CD14-positive monocyte (primary cell): ENCODE measurements at places on chromosomes 16 and 17.

DNA sequence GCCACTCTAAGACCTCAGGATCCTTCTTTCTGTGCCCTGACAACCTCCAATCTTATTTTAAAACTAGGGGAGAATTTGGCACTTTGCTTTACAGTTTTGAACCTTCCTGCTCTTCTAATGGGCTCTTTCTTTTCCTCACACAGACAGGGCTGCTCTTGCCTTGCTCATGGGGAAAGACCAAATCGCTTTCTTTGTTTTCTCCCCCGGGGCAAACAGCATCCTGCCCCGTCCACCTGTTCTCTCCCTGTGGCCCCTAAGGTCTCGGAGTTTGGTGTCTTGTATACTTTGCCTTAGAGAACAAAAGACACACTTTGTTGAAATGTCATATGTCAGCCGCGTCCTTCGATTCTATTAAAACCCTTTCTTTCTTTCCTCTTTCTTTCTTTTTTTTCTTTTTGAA is 306.7 kb upstream of the SALL1 start:
- DNase-seq: no peak

GRCh38 chr16:27316038-27316680 is 2.4 kb downstream of the IL4R start:
- DNase-seq: no peak

DNA sequence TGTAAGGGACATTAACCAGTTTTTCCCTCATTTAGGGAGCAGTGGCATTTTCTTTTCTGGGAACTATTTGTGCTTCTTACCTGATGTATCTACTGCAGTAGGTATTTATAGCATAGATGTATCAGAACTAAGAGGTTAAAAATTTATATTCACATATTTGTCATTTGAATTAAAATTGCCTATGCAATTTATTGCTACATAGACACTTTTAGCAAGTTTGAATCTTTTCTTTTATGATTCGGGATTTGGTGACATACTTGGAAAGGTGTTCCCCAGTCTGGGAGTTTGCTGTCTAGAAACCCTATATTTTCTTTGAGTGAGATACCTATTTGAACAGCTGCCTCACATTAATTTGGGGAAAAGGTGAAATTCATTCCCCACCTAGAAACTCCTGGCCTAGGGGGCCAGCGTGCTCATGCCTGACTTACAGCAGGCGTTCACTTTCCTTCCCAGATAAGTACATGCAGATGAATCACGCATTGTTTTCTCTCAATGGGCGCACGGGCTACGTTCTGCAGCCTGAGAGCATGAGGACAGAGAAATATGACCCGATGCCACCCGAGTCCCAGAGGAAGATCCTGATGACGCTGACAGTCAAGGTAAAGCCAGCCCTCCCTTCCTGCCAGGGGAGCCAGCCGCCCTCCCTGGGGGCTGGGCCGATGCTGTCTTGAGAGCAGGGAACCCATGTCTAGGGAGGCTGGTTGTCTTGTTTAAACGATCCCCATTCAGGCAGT is 73.8 kb downstream of the SDR42E1 start:
- DNase-seq: no peak

GRCh38 chr17:39016193-39017153 is 49.3 kb upstream of the FBXO47 start:
- peak; percentile 67 for DNase-seq

- no peak for DNase-seq
Measured at GRCh38 chr17:81390029-81390872, 5.0 kb upstream of the BAHCC1 start.

DNA sequence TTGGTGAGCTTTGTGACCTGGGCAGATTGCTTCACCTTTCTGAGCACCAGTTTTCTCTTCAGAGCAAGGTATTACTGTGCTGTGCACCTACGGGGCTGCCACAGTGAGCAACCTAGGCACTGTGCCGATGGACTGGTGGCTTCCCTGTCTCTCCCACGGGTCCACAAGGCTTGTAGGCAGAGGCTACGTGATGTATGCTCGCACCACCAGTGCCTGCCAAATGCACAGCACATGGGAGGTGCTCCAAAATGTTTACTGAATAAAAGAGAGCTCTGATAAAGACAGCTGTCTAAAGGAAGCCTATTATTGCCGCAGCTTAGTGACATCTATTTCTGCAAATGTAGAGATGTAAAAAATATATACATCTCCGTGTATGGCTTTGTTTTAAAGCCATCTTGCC is 139.2 kb downstream of the CDK5R1 start:
- DNase-seq: no peak

- no peak for DNase-seq
Measured at GRCh38 chr17:17732892-17733670, 51.8 kb downstream of the RAI1 start.

DNA sequence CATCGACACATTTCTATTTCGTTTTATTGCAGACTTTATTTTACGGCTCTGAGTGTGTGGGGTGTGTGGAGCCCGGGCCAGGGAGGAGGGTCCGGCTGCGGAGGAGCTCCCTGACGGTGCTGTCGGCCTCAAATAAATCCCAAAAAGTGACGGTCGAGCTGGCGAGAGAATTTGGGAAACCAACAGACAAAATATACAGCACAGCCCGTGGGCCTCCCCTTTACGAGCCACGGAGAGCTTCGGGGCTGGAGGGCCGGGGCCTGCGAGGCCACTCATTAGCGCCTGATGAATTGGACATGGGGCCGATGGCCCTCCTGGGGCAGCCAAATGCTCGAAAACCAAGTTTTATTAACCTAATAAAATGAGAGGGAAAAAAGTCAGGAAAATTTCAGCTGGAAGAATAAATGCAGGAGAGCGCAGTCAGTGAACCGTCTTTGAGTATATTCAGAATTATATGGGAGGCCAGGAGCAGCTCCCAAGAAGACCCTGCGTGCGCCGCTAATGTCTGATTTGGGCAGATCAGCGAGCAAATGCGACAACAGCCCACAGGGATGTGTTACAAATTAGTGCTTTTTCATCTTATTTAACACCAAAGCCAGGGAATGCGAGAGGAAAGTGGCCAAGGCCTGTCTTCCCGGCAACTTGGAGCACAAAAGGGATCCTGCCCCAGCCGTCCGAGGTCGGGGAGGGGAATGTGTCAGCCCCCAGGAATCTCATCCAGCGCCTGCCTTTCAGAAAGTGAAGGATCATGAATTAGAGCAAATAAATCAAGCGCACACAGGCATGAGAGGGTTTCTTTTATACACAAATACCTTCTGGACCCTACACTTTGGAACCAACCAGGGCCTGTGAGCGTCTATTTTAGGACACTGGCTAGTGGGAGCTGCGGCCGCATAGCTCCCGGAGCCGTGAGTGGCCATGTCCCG is 249.1 kb downstream of the C16orf95 start:
- DNase-seq: no peak

GRCh38 chr17:44355642-44356099 is 8.0 kb downstream of the FAM171A2 start:
- no peak for DNase-seq

DNA sequence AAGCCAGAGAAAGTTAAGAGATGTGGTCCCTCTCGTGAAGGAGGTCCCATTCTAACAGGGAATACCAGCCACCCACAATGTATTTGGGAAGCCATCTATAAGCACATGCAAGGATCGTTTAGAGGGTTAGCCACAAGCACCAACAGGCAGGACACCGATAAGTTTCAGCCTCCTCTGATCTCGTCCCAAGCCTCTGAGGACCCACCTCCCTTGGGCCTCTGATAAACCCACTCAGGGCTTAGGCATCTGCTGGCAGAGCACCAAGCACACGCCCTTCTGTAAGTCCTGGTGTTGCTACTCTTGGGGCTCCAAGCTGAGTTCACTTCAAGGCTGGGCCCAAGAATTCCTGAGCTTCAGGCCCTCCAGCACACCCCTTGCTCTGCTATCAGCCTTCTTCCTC is 5.4 kb upstream of the PNPO start:
- DNase-seq: no peak

DNA sequence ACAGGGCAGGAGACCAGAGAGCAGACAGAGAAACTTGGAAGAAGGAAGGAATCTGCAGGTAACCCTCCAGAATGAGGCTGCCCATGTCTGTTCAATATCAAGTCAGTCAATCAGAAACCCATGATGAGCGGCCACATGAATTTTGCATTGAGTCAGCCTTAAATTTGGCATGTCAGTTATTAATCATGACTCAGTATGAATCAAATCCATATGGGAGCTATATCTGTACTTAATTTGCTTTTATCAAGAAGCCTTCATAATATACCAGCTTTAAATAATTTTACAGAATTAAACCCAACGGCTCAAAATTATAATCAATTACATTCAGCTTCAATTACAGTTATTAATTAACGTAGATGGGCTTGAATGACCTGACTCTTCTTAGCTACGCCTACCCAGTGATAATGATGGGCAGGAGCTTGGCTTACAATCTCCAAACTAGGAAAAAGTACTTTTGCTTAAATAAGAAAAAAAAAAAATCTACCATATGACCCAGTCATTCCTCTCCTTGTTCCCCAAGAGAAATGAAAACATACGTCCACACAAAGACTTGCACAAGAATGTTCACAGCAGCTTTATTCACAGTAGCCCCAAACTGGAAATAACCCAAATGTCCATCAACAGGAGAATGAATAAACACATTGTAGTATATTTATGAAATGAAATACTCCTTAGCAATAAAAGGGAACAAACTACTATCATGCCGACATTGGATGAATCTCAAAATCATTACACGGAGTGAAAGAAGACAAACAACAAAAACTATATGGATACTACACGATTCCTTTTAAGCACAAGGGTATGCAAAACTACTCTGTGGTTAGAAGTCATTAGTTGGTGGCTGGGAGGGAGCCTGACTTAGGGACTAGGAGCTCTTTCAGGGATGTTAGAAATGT is 48.6 kb downstream of the SLC39A11 start:
- no peak for DNase-seq

- no peak for DNase-seq
Measured at GRCh38 chr17:17728550-17729251, 47.4 kb downstream of the RAI1 start.

GRCh38 chr16:56289416-56289815 is 98.1 kb downstream of the GNAO1 start:
- DNase-seq: no peak

GRCh38 chr16:66712512-66712911 is 16.0 kb upstream of the CMTM4 start:
- DNase-seq: no peak

DNA sequence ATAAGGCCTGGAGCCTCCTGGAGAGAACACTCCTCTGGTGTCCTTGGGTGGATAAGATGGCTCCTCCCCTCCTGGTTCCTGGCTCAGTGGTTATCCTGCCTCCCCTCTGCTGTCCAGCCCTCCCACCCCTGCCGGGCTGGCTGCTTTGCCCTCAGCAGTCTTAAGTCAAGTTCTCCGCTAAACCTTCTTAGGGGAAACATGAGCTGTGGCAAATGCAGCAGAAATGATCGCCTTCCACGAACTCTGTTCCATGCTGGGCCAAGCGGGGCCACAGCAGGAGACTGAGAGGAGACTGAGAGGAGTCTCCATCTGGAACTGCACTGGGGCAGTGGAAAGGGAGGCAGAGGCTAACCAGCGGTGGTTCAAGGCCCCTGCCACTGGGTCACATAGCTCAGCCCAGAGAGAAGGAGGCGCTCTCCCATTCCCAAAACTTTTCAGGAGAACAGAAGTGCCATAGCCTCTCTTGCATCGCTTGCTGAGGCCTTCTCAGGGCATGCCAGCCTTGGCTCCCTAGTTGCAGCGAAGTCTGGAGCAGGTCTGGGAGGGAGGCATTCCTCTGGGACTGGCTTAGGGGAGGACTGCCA is 26.9 kb downstream of the TNS4 start:
- no peak for DNase-seq

DNA sequence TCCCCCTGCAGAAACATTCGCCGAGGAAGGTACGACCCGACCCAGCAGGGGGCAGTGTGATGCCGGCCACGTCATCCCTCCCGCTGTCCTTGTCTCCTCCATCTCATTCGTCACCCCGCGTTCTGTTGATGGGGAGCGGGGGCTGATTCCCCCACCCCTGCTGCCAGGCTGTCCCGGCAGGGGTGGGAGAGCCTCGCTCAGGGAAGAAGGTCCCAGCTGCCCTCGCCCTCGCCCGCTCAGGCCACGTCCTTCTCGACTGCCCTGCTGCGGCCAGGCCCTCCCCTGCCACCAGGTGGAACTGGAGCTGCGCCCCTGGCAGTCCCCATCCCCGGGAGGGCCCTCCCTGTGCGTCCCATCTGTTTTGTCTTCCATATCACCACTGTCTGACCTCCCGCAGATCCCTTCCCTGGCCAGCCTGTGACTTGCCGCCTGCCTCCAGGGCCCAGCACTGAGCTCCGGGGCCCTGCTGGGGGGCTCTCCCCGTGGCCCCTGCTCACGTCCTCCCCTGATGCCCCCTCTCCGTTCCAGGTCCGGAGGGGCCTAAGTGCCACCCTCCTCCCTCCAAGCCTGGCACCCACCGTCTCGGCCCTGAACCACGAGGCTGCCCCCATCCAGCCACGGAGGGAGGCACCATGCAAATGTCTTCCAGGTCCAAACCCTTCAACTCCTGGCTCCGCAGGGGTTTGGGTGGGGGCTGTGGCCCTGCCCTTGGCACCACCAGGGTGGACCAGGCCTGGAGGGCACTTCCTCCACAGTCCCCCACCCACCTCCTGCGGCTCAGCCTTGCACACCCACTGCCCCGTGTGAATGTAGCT is 20.6 kb downstream of the ADAM11 start:
- DNase-seq: peak; percentile 84

GRCh38 chr16:23990507-23990906 is 154.7 kb downstream of the PRKCB start:
- DNase-seq: no peak

DNA sequence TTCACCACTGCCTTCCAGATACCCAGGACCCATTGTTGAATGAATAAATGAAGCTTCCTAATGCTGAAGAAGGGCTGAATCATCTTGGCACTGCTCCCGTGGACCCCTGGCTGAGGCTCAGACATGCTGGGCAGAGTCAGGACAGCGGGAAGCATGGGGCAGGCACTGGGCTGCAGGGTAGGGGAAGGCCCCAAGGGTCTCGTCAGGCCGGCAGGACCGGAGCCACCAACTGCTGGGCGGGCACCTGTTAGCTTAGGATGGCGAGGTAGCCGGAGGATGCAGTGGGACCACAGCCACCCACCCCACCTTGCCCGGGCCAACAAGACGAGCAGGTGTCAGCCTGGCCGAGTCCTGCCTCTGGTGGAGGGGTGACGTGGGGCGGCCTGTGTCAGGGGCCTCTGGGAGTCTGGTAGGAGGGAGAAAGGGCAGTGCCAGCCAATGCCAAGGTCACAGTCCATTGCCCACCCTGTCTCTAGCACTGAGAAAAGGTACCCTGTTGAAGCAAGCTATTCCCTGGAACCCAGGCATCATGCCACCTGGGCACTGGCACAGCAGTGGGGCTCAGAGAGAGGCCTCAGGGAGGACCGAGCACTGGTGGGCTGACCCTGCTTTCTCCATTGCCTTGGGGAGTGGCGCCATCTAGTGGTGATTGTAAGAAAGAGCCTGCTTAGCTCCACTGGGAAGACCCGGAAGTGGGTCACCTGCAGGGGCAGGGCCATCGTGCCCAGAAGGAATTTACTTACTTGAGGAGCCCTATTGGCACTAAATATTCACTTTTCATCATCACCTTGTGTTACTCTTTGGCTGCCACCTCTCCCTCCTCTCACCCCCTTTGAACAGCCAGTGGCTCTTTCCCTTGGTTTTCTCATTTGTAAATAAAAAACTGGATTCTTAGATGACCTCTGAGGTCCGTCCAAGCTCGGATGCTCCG is 3.0 kb upstream of the DLX3 start:
- DNase-seq: peak; percentile 80
